ENCODE measurements at places on chromosomes 16 and 17.

DNA sequence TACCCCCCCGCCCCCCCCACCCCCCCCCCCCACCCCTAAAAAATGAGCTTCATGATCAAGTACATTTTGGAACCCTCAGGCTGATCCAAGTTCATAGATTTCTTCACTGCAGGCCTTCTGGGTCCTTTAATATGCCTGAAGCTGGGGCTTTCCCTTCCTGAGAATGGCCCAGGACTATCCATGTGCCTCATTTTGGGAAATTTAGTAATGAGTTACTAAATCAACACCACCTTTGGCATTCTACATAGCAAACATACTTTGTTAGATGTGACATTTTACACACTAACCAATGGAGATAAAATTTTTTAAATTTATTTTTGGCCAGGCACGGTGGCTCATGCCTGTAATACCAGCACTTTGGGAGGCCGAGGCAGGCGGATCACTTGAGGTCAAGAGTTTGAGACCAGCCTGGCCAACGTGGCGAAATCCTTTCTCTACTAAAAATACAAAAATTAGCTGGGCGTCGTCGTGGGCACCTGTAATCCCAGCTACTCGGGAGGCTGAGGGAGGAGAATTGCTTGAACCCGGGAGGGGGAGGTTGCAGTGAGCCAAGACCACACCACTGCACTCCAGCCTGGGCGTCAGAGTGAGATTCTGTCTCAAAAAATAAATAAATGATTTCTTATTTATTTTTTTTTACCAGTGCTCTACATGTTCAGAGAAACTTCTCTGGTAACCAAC is 14.0 kb downstream of the HERPUD1 start:
- no peak for DNase-seq

GRCh38 chr16:51418258-51418657 is 267.2 kb upstream of the SALL1 start:
- DNase-seq, result no peak

GRCh38 chr16:68470461-68471150 is 22.3 kb upstream of the SMPD3 start:
- DNase-seq, result no peak

- no peak for DNase-seq
Observed at GRCh38 chr16:10600782-10601443, 20.5 kb upstream of the EMP2 start.

GRCh38 chr16:11611871-11612664 is 25.3 kb upstream of the LITAF start:
- DNase-seq, result peak; percentile 98
